ENCODE measurements at places on chromosomes 2 and 18.

DNA sequence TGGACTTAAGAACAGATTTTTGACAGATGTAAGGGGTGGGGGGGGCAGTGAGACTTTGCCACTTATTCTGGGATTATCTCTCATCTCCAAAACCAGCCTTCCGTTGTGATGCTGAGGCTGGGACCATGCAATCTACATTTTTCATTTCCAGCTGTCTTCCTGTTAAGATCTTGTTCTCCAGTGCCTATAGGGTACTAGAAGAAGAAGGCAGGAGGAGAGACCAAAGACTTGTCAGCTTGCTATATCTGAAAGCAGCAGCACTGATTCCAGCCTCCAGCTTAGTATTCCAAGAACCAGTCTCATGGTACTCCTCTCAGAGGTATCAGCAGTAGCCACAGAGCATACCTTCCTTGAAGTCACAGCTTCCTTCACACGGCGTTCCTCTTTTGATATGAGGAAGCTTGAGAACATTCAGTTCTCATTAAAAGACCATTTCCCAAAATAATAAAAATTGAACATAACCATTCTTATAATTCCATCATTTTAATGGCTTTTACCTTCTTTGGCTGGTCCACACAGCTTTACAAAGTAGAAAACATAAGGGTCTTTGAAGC, 49.8 kb downstream of the USP34 start:
- DNase-seq: no peak

GRCh38 chr2:191086706-191087105, 64.1 kb downstream of the STAT4 start:
- DNase-seq: no peak

GRCh38 chr18:51559902-51560287, 362.4 kb upstream of the MEX3C start:
- no peak for DNase-seq

DNA sequence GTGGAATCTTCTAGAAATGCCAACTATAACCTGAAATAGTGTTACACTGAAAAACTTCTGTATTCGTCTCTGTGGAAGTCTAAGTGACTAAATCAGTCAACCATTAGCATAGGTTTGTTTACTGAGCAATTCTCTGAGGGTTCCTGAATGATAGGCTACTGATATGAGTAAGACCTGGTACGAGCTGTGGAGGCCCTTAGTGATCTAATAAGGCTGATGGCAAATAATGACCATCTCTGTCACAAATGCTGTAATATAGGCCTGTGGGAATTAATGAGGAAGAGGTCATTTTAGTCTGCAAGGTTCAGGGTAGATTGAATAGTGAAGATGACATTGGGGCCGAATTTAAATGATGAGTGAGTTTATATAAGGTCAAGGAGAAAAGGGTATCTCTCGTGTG, 82.5 kb downstream of the MGAT5 start:
- no peak for DNase-seq

DNA sequence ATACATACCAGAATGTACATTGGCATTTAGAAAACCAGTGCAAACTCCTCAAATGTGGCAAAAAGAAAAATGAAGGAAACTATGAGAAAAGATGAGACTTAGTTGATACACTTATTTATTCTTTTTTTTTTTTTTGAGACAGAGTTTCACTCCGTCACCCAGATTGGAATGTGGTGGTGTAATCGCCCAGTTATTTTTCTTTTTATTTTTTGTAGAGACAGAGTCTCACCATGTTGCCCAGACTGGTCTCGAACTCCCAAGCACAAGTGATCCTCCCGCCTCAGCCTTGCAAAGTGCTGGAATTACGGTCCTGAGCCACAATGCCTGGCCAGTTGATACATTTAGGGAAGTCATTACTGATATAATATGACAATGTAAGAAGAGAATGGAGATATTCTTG, 274.2 kb upstream of the LRATD1 start:
- DNase-seq: no peak

GRCh38 chr18:3397031-3397750, 52.8 kb upstream of the TGIF1 start:
- DNase-seq: no peak

DNA sequence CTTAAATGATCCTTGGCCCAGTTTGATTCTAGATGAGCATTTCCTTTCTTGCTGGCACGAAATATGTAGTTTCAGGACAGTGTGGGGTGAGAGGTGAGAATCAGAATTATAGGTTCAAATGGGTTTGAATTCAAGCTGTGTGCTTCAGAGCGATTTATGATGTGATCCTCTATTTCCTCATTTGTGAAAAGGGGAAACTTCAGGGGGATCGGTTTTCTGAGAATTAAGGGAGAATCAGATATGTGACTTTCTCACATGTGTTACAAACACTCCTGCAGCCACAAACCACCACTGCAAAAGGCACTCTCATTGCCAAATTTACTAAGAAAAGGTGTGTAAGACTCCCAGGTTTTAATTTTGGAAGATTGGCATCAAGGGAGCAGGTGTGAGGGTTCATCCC, 24.4 kb downstream of the HK2 start:
- DNase-seq: no peak

DNA sequence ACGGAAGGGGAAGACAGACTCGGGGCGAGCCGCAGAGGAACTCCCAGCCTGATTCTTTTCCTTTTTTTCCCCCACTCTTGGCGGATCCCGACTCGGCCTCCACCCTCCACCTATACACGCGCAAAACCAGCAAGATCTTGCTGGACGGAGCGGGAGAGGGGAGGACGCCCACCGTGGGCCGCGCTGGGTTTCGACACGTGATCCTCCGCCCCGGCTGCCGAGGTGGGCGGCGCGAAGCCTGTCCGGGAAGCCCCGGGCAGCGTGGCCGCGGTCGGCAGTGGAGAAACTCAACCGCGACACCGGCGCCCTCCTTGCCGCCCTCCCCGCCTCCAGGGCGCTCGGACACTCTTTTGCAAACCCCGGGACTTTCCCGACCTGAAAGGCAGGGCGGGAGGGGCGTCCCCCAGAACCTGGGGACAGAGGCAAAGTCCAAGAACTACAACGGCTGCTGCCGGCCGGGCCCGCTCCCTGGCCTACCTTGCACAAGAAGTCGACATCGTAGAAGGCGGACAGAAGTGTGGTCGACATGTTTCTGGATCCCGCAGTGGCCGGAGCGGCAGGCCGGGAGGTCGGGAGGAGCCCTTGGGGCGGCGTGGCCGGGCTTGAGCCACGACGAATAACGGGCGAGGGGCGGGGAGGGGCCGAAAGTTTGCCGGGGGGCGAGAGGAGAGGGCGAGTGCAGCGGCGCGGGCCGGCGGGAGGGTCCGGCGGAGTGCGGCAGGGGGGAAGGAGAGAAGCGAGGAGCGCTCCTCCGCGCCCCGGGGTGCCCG, 433 bp downstream of the ZFP36L2 start:
- DNase-seq: peak; percentile 45

- DNase-seq: no peak
Measured at GRCh38 chr2:71615767-71616730, 162.7 kb downstream of the DYSF start.

GRCh38 chr2:129377078-129377469, 602.4 kb upstream of the RAB6C start:
- no peak for DNase-seq

DNA sequence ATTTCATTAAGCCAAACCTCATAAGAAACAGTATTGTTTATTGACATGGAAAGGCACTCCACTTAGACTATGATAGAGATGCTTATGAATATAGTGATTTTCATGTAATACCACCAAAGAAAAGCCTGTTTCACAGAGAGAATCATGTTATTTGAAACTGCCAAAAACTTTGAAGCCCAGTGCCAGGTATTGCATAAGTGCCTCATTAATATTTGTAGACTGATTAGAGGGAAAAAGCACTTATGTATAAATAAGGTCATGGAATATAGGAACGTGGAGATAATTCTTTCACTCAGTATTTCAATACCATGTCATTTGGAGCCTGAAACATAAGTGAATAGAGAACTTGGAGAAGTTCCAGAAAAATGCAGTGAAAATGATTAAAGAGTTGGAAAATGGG, 162.6 kb upstream of the CRIM1 start:
- no peak for DNase-seq

DNA sequence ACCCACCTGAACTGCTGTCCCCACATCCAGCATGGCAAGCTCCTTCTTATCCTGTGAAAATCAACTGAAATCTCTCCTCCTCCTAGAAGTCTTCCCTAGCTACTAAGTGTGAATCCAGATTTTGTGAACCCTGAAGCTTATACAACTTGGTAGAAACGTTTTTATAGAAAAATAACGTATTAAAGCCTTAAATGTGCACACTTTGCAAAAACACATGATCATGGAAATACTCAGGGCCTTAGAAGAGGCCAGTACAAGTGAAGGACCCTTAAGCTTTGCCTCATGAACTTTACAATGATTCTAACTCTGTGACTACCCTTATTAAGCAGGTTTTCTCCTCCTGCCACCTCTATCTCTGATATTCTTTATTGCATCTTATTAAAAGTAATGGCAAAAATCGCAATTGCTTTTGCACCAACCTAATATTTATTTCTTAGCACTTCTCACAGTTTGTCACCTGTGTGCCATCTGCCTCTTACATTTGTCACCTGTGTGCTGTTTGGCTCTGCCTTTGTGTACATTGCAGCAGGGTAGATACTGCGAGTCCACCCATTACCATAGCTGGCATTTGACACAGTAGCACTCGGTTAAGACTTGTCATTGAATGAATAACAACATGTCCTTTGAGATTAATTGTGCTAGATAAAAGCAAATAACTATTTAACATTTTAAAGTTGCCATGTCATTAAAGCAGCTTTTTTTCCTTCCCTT, 42.2 kb downstream of the FRZB start:
- no peak for DNase-seq

DNA sequence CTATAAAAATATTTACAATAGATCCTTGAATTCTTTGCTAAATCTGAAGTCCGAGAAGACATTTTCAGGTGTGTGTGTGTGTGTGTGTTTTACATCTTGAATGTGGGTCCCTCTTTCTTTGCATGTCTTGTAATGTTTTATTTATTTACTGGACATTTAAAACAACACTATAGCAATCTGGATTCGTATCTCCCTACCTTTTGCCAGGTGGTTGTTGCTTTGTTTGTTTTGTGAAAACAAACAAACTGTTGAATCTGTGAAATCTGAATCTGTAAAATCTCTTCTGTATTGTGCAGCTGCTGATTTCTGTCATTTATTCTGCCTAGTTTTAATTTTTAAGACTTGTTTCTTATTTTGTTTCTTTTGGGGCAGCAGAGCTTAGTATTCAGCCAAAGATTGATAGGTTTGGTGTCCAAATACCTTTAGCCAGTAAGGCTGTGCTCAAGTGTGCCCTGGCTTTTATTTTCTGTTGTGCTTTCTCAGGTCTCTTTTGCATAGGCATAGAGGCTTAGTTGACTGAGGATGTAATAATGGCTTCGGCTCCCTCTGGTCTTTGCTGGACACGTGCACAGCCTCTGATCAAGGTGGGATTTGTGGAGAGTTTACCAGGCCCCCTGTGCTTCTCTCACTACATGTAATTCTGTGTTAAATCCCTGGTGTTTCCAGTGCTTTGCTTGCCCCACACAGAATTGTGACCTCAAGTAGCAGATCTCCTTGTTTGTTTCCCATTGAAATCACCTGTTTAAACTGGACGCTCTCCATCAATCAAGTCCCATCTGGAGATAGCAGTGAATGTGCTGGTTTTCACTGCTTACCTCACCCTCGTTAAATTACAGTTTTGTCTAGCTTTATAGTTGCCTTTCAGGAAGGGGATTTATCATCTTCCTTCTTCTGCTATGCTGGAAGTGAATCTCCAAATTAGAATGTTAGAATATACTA, 71.1 kb downstream of the BIRC6 start:
- DNase-seq: no peak

DNA sequence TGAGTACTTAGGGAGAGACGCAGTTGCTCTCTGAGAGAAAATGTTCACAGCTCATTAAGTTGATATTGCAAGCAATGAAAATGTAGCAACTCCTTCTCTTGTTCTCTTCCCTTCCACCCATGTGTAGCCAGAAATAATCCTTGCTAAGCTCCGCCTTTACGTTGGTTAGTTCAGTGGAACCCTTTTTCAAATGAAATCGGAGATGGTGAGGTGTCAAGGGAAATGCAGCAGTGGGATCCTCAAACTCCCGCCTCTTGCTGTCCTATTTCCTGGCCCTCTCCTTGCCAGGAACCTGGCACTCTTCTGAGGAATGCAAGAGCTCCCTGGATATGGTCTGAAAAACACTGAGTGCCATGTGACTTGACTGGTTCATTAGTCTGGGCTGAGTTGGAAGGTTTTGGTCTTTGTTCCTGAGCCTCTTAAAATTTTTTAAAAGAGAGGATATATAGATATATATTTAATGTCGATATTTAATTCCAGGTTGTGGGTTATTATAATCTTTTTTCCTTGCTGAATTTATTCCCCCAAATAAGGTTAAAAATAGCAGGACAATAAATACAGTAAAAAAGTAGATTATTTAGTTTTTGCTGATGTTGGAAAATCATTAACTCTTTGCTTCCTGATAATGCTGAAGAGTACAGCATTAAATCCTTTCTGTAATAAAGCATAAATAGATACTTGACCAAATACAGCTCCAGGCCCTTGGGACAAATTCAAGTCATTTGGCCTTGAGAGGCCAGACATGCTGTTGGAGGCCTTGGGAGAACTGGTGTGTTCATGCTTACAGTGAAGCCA, 116.2 kb downstream of the EML6 start:
- no peak for DNase-seq

DNA sequence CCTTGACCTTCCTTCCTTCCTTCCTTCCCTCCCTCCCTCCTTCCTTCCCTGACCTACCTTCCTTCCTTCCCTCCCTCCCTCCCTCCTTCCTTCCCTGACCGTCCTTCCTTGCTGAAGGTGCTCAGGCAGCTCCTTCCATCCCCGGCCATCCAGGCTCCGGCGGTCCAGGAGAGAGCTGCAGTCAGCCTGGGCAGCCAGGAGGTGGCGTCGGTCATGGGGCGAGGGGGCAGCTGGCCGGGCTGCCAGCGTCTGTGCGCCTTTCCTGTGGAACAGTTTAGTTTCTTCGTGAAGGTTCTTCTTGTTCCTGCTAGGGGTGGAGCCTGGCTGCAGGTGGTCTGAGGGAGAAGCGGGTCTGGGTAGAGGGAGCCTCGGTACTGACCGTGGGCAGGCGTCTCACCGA, 15.7 kb downstream of the GPR35 start:
- DNase-seq: no peak

- no peak for DNase-seq
Measured at GRCh38 chr2:9484533-9484932, 10.2 kb downstream of the IAH1 start.

- DNase-seq: no peak
Measured at GRCh38 chr2:17589406-17590035, 49.0 kb downstream of the VSNL1 start.

DNA sequence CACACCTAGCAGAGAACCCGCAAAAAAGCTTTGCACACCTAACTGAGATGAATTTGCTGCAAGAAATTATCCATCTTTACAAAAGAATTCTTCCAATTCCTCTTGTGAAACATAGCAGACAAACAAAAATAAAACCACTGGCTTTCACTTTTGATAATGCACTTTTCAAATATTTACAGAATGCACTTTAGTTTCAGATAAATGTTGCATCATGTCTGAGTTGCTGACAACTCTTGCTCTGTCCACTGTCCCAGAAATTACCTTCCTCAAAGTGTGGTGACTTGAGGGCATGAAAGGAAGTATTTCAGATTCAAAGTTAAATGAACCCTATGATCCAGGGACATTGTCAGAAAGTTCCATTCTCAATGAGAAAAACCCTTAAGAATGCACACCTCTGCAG, 256.2 kb upstream of the PARD3B start:
- DNase-seq: no peak

- DNase-seq: no peak
Measured at GRCh38 chr2:45167920-45168629, 158.8 kb upstream of the SIX2 start.

- DNase-seq: no peak
Measured at GRCh38 chr18:58128381-58129374, 84.7 kb downstream of the NEDD4L start.

GRCh38 chr2:176544991-176545956, 276.0 kb downstream of the MTX2 start:
- DNase-seq: no peak

- no peak for DNase-seq
Measured at GRCh38 chr2:238024986-238025385, 35.8 kb upstream of the SCLY start.
